ENCODE measurements at places on chromosomes 5 and 9. TPM values are rescaled to one million over a fixed set of nuclear protein-coding genes. Genes with fewer than 3 reads are reported as not detected.

- DNase-seq = no peak
Measured at GRCh38 chr5:39955156-39955555, 530.4 kb upstream of the DAB2 start.

- no peak for DNase-seq
Measured at GRCh38 chr9:89357331-89358197, 39.3 kb downstream of the SECISBP2 start.

GRCh38 chr5:674630-675011, 18.5 kb downstream of the TPPP start:
- no peak for DNase-seq

The SLC27A6 gene
- not detected for polyA plus RNA-seq

The GPRIN1 gene
- polyA plus RNA-seq = 2.4 TPM

The FCN2 gene
- not detected for polyA plus RNA-seq
